ENCODE measurements at places on chromosomes 3 and 15.

- no peak for DNase-seq
Observed at GRCh38 chr15:52349052-52349700, 53.6 kb upstream of the MYO5C start.

GRCh38 chr3:16589120-16589519 is 16.1 kb downstream of the DAZL start:
- DNase-seq: no peak

- DNase-seq: no peak
Observed at GRCh38 chr15:35728219-35728940, 182.4 kb upstream of the DPH6 start.

GRCh38 chr15:52362497-52362896 is 66.9 kb upstream of the MYO5C start:
- no peak for DNase-seq

DNA sequence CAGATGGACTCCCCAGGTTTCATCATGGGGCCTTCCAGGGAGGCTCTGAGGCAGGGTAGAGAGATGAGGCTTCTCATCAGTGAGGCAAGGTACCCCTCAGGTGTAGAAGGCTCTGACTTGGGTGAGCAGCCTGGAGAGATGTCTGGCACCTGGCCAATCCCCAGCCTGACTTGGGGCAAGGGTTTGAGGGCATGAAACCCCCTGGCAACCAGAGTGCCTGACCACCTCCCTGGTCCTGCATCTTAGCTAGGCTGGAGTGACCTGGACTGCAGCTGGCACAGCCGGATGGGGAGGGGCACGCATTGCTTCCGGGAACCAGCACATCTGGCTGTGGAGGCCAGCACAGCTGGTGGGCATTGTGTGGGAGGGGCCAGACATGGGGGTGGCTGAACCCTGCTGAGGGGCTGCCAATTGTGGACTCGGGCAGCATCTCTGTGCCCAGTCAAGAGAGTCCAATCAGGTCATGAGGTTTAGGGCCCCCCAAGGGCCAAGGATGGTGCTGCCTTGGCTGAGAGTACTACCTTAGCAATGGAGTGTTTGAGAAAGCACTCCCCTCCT is 1.9 kb downstream of the ZBTB47 start:
- no peak for DNase-seq

DNA sequence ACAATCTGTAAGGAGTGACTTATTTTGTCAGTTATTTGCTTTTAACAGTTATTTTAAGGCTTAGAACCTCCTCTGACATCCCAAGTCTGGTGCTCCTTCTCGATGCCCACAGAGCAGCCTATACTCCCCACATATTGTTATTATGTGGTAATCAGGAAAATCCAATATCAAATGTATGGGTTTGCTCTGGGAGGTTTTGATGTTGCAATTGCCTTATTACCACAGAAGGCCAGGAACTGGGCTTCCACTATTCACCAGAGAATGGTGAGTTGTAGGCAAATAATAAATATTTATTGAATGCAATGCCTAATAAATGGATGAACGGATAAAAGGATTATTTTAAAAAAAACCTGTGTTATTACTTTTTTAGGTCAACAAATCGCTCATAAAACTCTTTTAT is 12.2 kb downstream of the NEK10 start:
- DNase-seq: no peak

DNA sequence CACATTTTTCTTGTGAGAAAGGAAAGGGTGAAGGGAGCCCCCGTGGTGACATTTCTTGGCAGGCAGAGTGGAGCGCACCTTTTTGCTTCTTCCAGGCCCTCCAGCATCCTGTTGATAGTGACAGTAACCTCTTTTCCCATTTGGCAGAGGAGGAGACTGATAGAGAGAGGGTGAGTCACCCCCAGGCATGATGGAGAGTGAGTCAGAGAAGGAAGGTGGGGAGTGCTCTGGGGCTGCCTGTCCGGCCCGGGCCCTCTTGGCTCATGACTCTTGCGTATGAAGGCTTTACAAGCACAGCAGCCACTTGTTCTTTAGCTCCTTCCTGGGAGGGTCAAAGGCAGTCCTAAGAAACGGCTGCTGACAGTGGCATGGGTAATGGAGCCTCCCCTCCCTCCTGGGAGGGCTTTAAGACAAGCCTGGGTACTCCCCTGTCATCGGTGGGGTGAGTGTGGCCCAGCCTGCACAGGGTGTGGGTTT is 16.0 kb downstream of the ANKRD63 start:
- DNase-seq: no peak

GRCh38 chr3:156413293-156413892 is 141.5 kb downstream of the SSR3 start:
- DNase-seq: no peak

DNA sequence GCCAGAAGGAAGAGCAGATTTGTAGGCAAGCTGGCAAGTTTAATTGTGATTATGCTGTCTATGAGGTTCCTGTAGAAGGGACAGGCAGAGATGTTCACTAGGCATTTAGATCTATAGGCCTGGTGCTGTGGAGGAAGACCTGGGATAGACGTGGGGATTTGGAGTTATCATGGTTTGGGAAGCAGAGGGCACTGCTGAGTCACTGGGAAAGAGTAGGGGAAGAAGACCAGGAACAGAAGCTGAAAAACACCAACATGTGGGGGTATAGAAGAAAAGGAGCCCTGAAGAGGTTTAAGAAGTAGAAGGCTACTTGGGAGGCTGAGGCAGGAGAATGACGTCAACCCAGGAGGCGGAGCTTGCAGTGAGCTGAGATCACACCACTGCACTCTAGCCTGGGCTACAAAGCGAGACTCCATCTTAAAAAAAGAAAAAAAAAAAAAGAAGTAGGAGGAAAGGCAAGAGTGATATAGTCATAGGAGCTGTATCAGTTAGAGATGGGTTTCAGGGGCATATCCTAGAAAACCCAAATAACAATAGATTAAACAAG is 19.3 kb downstream of the GRK7 start:
- DNase-seq: no peak

- DNase-seq: no peak
Observed at GRCh38 chr15:89680282-89680873, 1.2 kb upstream of the PLIN1 start.

All from activated CD4-positive, alpha-beta T cell treated with anti-CD3 and anti-CD28 coated beads for 24 hours (primary cell).